ENCODE measurements at places on chromosomes 3 and 15.

DNA sequence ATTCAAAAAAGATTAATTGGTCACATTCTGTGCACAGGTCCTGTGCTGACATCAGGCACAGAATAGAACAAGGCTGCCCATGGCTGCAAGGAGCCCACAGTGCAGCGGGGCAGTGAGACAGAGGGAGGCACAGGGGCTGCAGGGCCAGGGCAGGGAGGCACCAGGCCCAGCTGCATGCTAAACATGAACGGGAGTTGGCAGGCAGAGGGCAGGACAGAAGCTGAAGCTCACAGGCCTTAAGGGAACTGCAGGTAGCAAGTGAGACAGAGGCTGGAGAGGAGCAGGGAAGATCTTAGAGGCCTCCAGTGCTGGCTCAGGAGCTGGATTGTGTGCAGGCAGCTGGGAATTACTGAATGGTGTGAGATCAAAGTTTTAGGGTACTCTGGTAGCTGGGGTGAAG, 26.2 kb downstream of the IDH3A start:
- DNase-seq: no peak

DNA sequence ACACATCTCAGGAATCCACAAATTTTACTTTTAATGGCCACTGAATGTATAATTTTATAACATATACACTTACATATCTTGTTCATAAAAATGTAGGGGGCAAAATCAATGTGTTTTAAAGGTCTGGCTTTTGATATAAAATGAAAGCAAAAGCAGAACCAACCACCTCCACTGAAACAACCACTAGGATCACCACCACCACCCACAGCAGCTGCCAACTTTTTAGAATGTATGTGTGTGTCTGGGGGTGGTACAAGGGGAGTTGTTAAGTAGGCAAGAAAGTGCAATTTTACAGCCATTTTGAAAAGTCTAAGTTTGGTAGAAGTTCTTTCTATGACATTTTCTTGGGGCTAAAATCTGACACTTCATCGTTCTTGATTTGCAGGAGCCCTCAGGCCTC, 44.0 kb downstream of the OTOL1 start:
- no peak for DNase-seq

DNA sequence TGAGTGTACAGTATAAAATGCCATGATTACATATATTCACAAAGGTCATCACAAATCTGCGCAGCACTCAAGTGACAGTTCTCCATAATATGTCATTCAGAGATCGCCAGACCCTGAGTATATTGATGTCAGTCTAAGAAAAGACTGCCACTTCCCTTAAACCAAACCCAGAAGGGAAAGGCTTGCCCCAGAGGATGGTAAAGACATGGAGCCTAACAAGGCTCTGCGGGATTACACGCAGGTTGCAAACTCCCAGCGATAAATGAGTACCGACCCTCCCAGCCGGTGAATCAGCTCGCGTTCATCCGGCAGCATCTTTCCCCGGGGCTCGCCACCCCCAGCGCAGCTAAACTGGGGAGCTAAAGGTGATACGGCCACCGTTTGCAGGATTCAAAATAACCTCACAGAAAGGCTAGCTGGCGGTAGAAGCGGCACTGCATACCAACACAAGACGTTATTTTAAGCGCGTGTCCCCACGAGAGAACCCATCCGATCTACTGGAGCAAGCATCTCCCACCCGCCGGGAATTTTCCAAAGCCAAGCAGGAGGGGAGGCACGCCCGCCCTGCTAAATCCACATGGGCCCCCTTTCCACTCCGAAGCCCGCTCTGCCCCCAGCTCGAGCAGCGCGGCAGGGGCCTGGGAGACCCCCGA, 643 bp downstream of the MYO5A start:
- DNase-seq: peak; percentile 6

GRCh38 chr3:120047686-120048085, 46.6 kb downstream of the GSK3B start:
- DNase-seq: no peak

DNA sequence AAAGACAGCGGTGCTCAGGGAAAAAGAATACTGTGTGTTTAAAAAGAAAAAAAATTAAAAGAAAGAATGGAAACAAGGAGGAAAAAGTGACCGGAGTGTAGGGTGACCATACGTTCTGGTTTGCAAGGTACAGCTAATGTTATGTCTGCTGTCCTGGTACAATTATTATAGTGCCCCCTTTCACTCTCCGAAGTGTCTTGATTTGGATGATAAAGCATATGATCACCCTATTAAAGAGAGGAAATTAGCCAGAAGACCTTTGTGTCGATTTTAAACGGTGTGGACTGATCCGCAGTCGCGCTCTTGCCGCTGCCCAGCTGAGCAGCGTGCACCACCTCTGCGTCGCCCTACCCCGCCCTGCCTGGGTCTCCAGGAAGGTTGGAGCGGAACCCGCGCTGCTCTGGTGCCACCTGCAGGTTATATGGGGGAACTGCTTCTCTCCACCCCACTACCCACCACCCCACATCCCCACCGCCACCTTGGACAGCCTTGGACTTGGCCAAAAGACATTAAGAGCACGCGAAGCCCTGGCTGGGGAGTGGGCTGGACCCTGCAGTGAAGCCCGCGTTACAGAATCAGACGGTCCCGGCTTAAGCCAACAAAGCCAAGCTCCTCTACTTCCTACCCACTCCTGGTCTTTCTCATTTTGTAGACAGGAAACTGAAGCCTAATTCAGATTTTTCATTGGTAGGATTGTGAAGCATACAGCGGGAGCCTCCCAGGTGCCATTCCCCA, 41.2 kb upstream of the UBE2Q2 start:
- DNase-seq: peak; percentile 63

- no peak for DNase-seq
Measured at GRCh38 chr15:92043283-92043682, 189.8 kb downstream of the SLCO3A1 start.

GRCh38 chr15:69104050-69104750, 56.2 kb upstream of the GLCE start:
- DNase-seq: no peak

Measured in stimulated activated CD8-positive, alpha-beta memory T cell treated with anti-CD3 and anti-CD28 coated beads, Interleukin-15, amount 100 ng/mL, for 1 hour (primary cell).